ENCODE measurements at places on chromosomes 13 and 19.

DNA sequence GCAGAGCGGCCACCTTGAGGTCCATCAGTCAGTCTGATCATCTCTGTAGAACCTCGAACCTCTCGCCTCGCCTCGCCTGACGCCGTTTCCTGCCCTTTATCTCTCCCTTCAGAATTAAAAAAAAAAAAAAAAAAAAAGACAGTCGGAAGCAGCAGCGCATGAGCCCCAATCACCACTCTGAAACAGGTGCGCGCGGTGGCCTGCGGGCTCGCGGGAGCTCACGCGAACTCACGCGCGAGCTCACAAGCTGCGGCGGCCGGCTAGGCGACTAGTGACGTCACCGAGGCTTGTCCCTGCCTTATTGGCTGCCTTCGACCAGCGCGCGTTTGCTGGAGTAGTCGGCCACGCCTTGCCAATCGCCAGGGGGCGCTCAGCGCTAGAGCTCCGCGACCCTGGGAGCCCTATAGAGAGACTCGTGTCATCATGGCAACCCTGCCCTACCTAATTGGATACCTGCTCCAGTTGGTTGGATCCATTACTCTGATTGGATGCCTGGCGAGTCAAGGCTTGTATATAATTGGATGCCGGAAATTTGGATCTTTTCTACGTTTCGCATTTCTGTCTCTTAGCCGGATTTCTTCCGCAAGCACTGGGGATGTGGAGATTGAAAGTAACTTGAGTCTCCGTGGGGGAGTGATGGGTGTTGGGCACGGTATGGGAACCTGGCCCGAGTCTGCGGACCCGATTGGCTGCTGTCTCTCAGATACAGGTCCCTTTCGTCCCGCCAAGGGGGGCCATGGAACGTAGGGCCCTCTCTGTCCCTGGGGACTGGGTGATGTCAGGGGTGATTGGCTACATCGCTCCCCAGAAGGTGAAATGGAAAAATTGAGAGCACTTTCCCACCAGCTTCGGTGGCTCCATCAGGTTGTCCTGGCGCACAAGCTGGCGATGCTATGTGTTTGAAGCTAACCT, 31.6 kb downstream of the SYT3 start:
- peak; percentile 92 for DNase-seq

DNA sequence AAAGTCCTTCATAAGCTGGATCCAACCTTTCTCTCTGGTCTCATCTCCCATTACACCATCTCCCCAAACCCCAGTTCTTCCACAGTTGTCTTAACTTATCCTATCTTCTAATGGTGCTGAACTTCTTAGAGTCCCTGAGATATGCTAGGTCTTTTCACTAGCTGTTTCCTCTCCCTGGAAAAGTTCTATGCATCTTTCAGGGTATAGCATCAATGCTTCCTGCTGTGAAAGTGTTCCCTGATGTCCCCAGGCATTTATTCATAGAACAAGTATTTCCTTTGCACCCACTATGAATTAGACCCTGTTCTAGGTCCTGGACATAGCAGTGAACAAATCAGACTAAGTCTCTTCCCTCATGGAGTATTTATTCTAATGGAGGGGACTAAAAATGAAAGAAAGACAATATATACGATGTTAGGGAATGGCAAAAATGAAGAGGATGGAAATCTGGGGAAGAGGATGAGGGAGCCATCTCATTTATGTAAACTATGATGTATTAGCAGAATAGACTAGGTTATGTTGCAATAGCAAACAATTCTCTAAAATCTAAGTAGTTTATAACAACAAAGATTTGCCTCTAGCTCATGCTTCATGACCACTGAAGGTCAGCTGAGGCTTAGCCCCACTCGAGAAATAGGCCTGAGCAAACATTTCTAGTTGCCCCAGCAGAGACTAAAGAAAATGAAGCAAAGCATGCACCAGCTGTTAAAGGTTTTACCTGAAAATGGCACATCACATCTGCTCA, 120.0 kb downstream of the CYSLTR2 start:
- no peak for DNase-seq

DNA sequence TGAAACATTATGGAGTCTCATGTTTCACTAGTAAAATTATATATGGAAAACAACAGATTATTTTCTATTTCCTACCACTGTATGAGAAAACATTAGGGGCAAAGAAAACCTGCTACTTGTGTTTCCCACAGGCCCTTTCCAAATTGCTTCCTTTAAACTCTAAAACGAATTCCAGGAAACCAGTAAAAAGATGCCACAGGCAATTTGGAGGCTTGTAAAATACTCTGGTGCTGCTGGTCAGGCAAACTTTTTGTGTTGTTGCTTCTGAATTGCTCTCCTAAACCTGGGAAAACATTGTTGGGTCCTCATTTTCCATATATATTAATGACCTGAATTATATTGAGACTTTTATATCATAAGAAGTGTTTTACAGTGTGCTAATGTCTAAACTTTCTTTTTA, 141.5 kb downstream of the TDRD3 start:
- no peak for DNase-seq

- DNase-seq = peak; percentile 13
These were observed 121.9 kb upstream of the MLNR start for GRCh38 chr13:49098198-49098597.

DNA sequence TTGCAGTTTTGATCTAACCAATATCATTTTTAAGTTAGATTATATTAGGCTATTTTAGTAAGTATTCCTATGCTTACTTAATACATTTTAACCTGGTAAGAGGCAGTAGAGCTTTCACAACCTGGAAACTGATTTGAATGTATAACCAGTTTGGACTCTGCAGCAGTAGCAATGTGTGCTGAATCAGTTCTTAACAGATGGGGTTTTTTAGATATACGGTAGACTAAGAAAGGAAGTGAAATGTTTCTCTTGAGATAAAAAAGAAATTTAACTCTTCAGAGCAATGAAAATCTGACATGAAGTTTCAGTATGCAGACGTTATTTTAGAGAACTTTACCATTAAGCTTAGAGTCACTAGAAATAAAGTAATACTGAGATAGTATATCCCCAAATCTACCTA, 2.7 kb downstream of the NBEA start:
- DNase-seq = no peak

- no peak for DNase-seq
These were observed 1018.0 kb upstream of the PCDH20 start for GRCh38 chr13:62433660-62434059.

DNA sequence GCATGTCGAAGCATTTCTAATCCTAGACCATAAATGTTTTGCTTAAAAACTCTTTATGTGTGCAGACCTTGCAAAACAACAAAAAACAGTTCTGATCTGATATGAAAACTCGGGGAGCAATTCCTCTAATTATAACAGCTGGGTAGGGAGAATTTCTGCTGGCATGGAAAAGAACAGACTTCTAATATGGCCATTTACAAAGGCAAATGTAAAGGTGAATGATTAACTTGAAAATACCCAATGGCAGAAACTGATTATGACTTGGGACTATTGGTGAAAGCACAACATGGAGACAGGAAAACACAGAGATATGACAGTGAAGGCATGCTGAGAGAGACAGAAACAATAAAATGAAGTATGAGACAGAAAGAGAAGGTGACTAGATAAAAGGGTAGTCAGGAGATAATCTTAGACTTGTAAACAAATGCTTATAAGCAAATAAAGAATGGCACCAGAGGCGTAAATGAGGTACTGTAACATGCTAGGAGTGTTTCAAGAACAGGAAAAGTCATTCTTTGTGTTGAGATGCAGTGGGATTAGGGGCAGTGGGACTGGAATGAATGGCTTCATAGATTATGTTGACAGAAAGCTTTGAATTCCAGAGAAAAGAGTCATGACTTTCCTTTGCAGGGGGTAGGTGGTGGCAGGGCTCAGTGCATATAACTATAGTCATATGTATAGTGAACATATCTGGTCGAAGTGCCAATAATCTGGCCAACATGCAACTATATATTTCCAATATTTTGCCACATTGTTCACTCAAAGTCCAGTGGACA, 393.0 kb downstream of the ITGBL1 start:
- DNase-seq = no peak

DNA sequence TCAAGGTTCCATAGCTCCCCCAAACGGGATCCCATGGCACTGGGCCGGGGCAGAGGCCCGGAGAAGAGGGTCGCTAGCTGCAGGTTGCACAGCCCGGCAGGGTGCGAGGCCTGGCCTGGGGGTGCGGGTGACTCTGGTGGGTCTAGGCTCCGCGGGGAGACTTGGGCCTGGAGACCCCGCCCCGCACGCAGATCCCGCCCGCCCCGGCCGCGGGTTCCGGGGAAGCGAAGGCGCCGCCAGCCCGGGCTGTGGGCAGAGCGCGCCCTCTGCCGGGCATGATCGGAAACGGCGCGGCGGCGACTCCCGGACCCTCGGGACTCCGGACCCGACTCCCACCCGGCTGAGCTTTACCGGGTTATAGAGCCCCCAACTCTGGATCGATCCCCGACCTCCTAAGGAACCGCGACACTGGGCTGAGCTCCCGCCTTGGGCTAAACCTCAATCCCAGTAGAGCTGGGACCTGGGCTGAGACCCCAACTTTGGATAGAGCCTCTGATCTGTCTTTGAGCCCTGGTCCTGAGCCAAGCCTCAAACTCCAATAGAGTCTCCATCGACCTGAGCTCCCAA, 3.1 kb upstream of the TNFAIP8L1 start:
- peak; percentile 82 for DNase-seq

- no peak for DNase-seq
These were observed 45.3 kb downstream of the CERS4 start for GRCh38 chr19:8254286-8255001.

GRCh38 chr19:2507109-2507508, 31.2 kb downstream of the GADD45B start:
- DNase-seq = peak; percentile 76

DNA sequence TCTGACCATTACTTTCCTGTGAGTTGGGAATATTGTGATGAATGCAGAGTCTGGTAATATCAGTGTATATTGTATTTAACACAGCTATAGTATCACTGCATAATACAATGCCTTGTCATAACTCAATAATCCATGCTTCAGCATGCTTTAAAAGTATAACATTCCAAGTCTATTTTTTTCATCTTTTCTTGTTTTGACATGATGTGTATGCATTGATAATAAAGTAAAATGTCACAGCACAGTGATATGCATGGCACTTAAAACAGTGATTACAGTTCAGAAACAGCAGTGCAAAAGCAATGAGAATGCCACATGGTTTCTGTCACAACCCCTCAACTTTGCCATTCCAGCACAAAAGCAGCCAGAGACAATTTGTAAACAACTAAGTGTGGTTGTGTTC, 17.8 kb downstream of the KATNAL1 start:
- DNase-seq = no peak

DNA sequence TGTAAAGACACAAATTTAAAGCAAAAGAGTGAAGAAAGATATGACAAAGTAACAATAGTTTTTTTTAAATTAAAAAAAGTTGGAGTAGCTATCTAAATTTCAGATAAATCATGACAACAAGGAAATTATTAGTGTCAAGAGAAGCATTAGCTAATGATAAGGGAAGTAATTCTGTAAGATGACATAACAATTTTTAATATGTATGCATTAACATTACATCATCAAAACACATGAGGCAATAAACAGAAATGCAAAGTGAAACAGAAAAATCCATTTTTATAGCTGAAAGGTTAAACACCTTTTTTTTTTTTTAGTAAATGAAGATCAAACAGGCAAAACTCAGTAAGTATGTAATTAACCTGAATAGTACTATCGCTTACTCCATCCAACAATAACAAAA, 804.9 kb upstream of the PRR20A start:
- no peak for DNase-seq

DNA sequence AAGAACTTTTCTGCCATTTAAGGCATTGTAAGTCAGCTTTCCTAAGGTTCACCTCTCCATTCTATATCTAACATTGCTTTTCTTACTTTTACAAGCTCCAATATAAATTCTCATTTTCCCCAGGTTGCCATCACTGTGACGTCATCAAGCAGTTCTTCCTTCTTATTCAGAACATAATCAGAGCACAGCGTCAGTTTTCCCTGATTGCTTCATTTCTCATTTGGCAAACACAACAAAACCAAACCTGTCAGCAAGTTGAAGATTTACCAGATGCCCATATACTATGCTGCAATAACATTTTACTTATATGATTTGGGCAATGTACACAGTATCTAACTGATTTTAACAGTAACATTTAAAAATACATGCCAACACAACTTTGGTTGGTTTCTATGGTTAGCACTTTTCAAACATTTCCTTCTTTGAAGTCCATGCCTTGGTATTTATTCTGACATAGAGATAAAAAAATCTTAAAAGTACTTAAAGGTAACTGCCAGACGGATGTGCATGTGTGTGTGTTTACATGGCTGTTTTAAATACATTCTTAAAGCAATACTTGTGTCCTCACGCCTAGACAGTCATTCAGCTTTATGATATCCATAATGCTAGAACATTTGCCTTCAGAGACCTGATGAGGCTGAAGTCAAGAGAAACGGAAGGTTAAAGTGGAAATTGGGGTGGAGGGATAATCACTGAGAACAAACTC, 264.0 kb downstream of the KLF12 start:
- DNase-seq = peak; percentile 21

DNA sequence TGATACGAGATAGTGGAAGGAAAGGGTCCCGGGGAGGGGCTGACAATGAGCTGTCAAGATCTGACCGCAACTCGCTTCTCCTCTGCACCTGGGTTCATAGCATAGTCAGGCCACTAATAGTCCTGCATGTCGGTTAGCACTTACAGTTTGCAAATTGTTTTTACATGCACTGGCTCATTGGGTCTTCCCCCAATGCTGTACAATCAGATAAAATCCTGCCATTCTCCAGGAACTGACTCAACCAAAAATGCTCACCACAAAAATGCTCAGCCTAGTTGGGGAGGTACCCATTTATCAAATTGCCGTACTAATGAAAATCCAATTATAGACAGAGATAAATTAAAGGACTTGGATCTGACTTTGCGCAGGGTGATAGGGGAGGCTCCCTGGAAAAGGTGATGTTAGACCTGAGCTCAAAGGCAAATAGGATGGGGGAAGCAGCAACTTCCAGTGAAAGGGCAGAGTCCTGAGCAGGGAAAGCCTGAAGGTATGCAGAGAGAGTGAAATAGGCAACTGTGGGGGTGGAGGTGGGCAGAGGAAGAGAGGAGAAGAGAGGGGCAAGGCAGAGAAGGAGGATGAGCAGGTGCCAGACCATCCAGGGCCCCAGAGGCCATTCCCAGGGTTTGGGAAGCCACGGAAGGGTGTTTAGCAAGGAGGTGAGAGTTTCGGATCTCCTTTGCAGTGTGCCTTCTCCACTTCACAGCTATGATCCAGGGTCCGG, 326.1 kb upstream of the TSHZ3 start:
- DNase-seq = no peak

DNA sequence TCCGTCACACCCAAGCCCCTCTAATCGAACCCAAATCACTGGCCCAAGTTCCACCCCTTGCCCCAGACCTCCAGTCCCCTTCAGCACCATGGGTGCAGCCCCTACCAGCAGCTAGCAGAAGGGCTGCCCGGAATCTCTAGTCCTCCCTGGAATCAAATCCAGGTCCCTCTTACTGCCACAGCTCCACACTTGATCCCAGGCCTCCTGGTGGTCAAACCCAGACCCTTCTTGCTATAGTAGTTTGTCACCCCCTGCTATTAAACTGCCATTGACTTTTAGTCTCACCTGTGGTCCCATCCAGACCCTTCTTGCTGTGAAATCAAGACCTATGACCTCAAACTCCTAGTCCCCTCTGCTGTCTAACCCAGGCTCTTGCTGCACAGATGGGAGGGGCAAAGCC, 8.7 kb downstream of the HIPK4 start:
- no peak for DNase-seq

All from tongue (tissue), 3 donors.